ENCODE measurements at places on chromosomes 6 and 20.

DNA sequence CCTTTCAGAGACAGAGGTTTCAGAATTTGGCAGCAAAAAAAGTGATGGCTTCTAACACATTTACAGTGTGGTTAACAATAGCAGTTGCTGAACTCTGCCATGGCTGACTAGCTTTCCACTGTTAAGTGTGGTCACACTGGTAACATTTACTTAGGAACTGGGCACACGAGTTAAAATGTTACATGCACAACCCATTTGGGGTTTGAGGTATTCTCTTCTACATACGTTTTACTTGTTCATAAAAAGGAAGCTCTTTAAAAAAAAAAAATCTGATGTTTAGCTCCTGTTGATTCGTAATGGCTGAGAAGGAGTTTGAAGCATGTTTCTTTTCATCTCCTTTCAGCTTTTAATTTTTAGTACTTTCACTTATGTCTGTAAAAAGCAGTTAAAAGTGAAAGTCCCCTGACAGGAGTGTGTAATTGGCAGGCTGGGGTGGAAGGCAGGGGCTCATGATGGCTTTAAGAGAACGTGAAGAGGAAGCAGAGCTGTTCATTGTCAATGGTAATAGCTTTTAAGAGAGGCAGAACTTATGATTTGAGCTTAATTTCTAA, 245.9 kb downstream of the FARS2 start:
- peak; percentile 46 for DNase-seq

DNA sequence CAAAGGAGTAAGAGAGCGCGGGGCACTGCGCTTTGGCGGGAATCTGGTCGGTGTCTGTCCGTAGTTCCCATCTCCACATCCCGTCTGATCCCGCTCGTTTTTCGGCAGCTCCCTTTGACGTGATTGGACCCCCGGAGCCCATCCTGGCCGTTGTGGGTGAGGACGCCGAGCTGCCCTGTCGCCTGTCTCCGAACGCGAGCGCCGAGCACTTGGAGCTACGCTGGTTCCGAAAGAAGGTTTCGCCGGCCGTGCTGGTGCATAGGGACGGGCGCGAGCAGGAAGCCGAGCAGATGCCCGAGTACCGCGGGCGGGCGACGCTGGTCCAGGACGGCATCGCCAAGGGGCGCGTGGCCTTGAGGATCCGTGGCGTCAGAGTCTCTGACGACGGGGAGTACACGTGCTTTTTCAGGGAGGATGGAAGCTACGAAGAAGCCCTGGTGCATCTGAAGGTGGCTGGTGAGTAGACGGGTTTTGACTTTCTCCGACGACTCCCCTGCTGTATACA, 1.4 kb downstream of the BTN1A1 start:
- peak; percentile 65 for DNase-seq

- no peak for DNase-seq
Observed at GRCh38 chr6:113735491-113735890, 121.7 kb upstream of the MARCKS start.

DNA sequence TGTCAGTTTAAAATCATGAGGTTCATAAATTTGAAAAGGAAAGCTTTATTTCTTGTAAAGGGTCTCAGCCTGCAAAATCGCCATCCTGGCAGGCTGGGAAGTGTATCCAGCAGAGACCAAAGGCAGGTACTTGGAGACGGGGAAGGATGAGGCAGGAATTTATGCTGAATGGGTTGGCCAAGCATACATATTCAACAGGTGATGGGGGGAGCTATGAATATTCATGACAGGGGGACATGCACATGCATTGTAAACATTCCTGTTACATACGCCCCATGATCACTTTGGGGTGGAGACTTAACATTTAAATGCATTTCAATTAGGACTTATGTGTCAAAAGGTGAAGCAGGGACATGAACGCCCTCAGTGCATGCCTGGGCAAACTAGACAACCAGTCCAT, 9.8 kb upstream of the SLC22A1 start:
- DNase-seq: no peak
